ENCODE measurements at places on chromosomes 4 and X.

- DNase-seq: no peak
Observed at GRCh38 chrX:52271206-52271605, 86.5 kb downstream of the MAGED4 start.

DNA sequence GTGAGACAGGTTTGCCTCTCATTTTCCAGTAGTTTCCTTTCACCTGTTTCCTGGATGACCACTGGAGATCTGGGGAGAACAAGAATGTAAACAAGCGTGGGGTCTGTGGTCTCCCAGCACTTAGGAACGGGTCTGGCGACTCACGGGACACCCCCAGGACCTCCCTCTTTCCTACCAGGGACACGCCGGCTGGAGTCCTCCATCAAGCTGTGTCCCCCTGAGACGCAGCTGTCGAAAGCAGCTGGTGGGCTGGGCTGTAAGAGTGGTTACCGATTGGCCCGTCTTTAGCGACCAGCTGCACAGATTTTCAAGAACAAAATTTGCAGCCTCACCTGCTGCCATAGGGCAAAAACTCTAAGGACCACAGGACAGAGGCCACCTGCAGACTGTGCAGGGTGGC is 11.9 kb downstream of the LRPAP1 start:
- DNase-seq: peak; percentile 15

GRCh38 chr4:99473131-99473530 is 37.7 kb upstream of the C4orf17 start:
- no peak for DNase-seq

GRCh38 chrX:132461886-132462285 is 27.0 kb downstream of the MBNL3 start:
- DNase-seq: no peak

DNA sequence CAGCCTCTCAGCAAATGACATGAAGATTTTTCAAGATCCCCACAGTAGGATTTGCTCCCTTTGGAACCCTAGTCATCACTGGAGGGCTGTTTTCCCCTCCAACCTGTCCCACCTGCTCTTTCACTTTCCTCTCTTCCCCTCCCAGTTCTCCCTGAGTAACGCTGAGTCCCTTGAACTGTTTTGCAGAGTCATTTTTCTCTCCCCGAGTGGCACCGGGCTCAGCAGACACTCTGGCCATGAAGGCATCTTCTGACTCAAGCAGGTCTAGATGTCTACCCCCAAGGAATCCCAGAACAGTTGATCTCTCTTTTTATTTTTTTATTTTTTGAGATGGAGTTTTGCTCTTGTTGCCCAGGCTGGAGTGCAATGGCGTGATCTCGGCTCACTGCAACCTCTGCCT is 52.2 kb downstream of the HTRA3 start:
- DNase-seq: no peak

DNA sequence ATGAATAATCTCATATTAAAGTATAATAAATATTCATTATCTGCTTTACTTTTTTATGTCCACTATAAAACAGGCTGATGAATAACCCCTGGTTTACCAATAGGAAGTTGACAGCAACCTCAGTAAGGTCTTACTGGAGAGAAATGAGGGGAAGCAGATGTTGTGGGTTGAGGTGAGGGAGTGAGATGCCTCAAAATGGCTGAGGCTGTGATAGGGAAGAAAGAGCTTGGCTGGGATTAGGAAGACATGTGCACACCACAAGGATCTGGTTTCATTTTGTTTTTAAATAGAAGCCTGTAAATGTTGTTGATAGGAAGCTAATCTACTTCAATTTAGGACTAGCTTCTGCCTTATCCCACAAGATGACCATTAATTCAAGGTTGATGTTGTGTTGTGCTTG is 14.4 kb upstream of the CYBB start:
- no peak for DNase-seq

- no peak for DNase-seq
Observed at GRCh38 chr4:105637408-105638176, 70.9 kb downstream of the INTS12 start.

DNA sequence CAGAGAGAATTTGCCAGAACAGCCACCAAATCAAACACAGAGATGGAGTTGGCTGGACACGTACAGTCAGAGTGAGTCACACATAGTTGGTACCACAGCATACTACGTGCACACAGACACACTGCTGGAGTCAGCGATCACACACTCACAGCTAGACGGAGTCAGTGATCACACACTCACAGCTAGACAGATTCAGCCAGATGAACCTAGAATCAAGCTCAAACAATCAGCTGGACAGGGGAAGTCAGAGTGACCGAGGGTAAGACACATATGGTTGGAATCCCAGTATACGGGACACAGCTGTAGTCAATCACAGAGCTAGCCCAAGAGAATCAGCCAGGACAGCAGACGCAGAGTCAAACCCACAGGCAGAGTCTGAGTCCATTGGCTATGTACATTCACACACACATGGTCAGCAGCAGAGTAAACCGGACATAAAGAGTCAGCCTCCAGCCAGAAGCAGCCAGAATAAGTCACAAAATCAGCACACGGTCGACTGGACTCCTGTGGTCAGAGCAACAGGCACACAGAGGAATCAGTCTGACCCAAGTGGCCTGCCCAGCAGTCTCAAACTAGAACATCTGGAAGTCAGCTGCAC is 4.6 kb downstream of the SLC38A5 start:
- no peak for DNase-seq

DNA sequence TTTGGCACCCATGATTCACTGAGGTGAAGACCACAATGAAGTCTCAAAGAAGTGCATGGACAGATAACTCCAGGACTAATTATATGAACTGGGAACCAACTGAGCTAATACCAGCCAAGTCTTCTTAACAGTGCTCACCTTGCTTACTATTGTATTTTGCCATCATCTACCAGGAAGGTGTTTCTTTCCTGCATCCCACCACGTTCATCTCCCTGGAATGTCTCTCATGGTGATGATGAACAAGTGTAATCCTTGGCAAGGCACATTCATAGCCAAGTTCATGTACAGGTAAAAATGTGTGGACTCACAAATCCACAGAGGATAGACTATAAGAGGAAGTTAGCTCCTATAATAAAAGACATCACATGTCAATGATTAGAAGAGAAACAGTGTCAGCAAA is 489.1 kb downstream of the SMARCA1 start:
- DNase-seq: no peak

GRCh38 chrX:16828124-16828908 is 41.8 kb downstream of the RBBP7 start:
- DNase-seq: no peak

DNA sequence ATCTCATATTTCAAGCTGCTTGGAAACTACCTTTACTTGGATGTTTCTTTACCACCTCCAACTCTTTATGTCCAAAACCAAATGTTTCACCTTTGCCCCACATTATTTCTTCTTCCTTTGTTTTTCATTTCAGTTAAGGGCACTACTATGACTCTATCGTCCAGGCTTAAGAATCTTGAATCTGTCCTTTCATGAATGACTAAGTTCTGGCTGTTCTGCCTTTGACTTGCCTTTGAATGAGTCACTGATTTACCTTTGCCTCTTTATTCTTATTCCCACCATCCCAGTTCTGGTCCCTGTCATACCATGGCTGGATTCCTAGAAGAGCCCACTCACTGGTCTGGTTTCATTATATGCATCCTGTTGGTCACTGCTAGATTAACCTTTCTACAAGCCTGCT is 30.6 kb upstream of the PLAC1 start:
- DNase-seq: no peak

DNA sequence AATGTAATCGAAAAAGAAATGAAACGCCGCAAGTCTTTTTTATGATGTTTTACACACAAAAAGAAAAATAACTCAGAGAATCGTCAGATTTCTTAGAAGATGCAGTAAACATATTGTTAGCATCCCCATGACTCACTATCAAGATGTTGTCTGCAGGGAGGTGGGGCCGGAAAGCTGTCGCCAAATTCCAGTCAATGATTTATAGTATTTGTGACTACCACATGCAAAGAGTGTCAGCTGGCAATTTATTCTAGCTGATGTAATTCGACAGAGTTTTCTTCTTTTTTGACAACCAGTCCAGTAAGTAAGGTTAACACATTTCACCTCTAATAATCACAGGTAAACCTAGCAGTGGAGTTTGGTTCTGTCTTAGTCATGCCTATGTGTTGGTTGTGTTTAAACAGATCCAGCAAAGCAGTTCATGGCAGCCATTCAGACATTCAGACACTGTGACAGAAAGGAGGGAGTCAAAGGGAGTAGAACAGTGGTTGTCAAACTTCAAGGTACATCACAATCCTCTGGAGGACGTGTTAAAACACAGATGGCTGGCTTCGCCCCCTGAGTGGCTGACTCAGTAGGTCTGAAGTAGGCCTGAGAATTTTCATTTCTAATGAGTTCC is 19.8 kb upstream of the PPP1R2C start:
- DNase-seq: no peak

DNA sequence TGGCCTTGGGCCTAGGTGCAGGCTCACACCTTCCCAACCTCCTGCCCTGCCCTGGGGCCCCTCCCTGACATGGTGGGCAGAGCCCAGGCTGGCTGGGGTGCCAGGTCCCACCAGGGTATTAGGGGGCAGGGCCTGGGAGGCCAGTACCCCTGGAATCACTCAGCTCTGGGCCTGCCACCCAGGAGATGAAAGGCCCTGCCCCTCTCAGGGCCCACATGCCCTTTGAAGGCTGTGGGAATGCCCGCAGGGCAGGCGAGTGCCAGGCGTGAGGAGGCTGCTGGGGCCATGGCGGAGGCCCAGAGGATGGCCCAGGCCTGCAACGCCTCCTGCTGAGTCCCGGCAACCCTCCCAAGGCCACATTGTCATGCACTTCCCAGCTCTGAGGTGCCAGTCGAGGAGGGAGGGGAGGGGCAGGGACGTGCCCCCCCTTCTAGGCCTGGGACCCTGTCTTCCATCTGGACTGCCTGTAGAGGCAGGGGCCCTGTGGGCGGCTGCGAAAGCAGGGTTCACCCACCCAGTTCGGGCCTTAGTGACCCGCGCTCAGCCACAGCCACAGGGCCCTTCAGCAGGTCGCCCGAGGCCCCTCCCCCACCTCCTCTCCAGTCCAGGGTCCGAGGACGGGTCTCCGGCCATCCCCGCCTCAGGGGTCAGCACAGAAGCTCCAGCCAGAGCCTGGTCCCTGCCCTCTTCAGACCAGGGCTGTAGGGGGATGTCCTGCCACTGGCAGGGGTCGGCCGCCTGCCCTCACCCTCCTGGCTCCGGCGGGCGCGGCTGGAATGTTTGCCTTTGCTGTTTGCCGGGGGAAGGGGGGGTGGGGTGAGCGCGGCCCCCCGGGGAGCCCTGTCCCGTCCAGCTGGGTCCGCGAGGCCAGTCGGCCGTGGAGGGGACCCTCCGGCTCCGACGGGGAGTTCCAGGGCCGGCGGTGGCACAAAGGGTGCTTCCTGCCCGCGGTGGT is 26.7 kb upstream of the FGFR3 start:
- DNase-seq: no peak

- DNase-seq: no peak
Observed at GRCh38 chr4:46820154-46820553, 88.9 kb downstream of the COX7B2 start.

DNA sequence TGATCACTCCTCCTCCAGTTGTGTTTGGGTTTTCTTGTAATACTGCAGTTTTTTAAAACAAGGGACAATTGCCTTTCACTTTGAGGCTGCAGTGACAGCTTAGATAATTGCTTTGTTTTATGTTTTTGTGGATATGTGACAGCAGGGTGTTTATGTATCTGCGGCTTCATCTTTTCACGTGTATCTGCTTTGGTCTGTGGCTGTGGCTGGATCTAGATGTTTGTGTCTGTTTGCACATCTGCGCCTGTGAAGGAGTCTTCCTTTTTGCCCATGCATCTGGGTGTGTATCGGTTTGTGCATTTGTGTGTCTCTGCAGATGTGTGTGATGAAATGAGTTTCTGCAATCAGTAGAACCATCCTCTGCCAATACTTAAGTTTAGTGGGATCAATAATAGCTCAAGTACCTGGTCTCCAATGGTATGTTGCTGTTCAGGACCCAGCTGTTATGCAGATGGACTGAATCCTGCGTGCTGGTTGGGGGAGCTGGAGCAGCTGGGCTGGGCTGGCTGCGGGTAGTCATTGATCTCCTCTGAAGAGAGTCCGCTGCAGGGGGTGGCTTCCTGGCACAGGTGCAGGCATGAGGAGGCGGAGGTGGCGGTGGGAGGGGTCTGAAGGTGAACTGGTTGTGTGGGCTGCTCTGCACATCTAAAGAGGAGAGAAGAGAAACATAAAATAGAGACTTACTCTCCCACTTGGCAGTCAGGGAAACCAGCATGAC is 390.3 kb downstream of the SH2D1A start:
- no peak for DNase-seq

GRCh38 chr4:89277412-89277811 is 30.2 kb downstream of the GPRIN3 start:
- DNase-seq: no peak

DNA sequence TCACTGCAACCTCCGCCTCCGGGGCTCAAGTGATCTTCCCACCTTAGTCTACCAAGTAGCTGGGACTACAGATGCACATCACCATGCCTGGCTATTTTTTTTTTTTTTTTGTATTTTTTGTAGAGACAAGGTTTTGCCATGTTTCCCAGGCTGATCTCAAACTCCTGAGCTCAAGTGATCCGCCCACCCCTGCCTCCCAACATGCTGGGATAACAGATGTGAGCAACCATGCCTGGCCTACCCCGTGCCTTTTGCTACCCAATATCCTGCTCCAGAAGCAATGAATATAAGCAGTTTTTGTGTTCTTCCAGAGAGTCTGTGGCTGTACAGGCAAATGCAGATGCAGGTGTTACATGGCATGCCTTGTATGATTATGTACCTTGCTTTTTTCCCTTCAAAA is 50.5 kb downstream of the TBC1D14 start:
- DNase-seq: no peak

- DNase-seq: no peak
Observed at GRCh38 chr4:39103291-39103690, 41.3 kb downstream of the KLHL5 start.

DNA sequence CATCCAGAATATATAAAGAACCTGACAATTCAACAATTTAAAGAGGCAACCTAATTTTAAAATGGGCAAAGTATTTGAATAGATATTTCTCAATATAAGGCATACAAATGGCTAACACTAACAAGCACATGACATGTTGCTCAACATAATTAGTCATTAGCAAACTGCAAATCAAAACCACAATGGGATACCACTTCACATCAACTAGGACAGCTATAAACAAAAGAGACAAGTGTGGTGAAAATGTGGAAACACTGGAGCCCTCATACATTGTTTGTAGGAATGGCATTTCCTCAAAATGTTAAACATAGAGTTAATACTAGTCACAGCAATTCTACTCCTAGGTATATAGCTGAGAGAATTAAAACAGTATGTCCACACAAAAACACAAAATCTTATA is 96.7 kb downstream of the CORIN start:
- DNase-seq: no peak
